ENCODE measurements at places on chromosomes 6 and 20.

DNA sequence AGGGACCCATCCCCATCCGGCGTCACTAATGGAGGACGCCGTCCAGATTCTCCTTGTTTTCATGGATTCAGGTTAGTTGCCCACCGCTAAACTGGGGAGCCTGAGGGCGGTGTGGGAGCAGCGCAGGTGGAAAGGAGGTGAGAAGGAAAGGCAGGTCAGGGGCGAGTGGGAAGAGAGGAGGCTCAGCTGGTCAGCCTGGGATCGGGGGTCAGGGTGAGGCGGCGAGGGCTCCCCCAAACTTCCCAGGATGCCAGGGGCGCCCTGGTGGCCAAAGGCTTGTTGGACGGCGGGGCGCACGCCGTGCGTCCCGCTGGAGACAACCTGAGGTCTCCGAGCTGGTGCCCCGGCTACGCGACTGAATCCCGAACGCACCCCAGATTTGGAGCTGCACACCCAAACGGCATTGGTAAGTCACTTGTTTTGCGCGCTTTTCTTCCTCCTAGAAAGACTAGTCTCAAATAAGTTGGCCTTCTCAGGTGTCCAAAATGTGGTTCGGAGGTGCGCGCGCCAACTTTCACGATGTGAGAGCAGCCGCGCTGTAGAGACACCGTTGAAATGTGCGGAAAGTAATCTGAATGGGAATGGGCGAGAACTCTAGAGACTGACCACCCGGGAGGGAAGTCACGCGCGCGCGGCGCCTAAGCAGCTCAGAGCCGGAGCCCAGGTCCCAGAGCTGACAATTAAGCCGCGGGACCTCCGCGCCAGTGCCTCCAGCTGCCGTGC lies 9.7 kb downstream of the GNAS-AS1 start:
- DNase-seq = no peak

- no peak for DNase-seq
Observed at GRCh38 chr6:120557554-120557953, 776.7 kb downstream of the TBC1D32 start.

GRCh38 chr6:51396583-51396982 lies 577.9 kb downstream of the TFAP2B start:
- no peak for DNase-seq

- DNase-seq = no peak
Observed at GRCh38 chr6:107237992-107238660, 122.8 kb upstream of the BEND3 start.

DNA sequence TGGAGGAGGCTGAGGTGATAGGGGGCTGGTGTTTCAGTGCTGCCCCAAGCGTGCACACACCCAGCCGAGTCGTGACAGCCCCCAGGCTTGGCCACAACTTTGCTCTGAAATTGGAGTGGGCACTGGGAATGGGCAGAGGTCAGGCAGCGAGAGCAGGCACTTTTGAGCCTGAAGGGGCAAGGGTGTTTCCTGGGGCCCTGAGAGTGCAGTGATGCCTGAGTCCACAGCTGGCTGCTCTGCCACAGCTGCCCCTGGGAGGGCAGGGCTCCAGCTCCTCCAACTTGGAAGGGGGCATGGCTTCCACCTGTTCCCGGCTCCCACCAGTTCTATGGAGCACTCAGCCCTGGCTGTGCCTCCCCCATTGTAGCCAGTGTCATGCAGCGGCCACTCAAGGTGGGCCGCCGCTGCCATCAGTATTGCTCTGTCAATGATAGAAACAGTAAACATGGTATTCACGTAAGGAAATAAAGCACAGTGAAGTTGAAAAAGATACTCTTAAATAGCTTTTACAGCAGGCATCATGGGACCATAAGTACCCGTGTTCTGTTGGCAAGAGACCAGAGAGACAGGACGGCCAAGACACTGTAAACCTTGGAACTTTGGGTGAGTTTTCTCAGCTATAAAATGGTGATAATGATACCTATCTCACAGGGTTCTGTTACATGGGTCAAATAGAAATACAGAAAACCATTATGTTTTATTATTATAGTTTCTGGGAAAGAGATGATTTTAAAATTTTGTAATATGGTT lies 108.9 kb downstream of the THEMIS start:
- DNase-seq = no peak

GRCh38 chr6:52529311-52529710 lies 47.5 kb downstream of the TRAM2 start:
- DNase-seq = no peak

- DNase-seq = no peak
Observed at GRCh38 chr20:54041336-54041735, 29.1 kb downstream of the BCAS1 start.

- no peak for DNase-seq
Observed at GRCh38 chr20:53937929-53938367, 132.4 kb downstream of the BCAS1 start.

- no peak for DNase-seq
Observed at GRCh38 chr20:2604506-2604835, 48.0 kb upstream of the NOP56 start.

DNA sequence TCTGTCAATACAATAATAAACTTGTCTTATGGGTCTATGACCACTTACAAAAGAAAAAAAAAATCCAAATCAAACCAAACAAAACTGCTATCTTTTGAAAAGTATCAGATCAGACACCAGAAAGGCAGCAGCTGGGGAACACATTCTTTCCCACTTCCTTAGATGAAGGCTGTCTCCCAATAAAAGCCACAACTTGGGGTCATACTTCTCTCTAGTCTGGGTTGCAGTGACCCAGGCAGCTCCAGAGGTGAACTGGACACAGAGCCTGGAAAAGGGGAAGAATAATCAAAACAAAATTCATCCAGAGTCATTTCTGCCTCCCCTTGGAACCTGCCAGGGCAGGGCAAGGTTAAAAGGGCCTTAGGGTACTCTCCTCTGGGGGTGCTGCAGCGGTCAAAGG lies 19.1 kb downstream of the ATXN1 start:
- no peak for DNase-seq

- DNase-seq = no peak
Observed at GRCh38 chr20:48332555-48332954, 495.2 kb downstream of the PREX1 start.

DNA sequence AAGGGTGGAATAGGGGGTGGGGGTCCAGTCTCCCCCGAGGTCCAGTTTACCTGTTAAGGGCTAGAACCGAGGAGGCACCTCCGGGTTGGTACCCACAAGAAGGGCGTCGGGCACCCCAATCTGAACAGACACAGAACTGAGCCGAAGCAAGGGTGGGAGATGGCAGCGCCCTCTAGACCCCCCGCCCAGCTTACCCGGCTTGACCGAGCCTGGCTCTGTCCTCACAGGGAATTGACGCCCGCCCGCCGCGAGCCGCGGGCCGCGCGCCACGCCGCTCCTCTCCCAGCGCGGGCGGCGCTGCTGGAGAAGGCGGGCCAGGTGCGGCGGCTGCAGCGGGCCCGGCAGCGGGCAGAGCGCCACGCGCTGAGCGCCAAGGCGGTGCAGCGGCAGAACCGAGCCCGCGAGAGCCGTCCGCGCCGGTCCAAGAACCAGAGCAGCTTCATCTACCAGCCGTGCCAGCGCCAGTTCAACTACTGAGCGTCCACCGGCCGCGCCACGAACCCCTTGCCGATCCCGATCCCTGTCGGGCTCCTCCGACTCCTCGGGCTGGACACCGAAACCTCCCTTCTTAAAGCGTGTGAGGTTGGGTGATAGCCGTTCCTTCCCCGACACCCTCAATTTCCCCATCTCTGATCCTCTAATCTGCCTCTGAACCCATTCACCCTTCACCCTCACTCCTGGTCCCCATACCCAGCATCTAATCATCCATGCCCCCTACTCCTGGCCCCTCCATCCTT lies 5.9 kb downstream of the TP53INP2 start:
- DNase-seq = no peak

GRCh38 chr20:18255526-18255925 lies 32.8 kb upstream of the ZNF133 start:
- DNase-seq = no peak

DNA sequence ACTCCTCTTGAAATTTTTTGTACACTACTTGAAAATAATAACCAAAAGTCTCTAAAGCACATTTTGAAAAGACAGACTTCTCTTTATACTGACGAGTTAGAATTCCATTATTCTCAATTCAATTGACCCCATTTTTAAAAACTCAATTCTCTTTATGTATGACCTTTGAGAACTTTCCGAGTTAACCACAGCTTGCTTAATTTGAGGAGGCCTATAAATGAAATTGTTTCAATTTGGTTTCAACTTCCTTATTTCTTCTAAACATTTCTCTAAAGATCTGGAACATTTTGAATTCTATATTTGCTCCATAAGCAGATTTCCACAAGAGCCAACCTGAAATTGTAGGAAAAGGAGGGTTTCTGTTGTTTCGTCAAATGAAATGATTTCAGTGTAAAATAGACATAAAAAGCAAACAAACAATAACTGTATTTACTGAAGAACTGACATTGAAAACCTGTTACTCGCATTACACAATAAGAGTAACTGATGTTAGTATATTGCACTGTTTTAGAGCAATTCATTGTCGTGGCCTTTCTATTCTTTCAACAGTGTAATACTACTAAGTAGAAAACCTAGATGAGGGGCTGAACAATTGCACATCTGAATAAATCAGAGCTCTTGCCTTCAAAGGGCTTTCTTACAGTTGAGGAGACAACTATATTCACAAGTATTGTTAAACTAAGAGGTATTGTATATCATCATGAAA lies 223.6 kb downstream of the HIVEP2 start:
- DNase-seq = no peak

- no peak for DNase-seq
Observed at GRCh38 chr6:108052706-108053105, 21.8 kb downstream of the OSTM1 start.

GRCh38 chr6:42029062-42029685 lies 21.1 kb upstream of the TAF8 start:
- DNase-seq = no peak

DNA sequence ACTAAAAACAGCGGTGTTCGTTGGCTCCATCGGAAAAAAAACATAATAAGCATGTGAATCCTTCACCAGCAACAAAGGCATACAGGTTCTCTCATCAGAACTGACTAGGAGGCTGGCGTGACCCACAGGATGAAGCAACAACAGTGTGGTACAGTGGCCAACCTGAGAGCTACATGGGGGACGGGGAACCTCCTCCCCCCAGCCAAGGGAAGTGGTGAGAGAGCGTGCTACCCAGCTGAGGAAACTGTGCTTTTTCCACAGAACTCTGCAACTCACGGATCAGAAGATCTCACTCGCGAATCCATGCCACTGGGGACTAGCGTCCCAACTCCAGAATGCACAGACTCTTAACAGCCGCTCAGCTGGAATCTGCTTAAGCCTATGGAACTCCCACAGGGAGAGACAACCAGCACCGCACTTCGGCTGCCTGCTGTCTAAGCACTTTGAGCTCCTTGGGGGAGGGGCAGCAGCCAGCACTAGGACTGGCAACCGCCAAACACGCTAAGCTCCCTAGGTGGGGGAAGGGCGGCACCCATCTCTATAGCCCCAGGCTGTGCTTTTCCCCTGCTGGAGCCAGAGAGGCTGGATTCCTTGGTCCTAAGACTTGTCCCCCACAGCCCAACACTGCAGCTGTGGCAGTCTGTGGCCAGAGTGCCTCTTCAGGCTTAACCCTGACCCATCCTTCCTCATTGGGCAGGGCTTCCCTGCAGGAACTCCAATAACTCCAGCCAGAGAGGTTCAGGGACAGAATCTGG lies 538.3 kb upstream of the BTBD3 start:
- no peak for DNase-seq

DNA sequence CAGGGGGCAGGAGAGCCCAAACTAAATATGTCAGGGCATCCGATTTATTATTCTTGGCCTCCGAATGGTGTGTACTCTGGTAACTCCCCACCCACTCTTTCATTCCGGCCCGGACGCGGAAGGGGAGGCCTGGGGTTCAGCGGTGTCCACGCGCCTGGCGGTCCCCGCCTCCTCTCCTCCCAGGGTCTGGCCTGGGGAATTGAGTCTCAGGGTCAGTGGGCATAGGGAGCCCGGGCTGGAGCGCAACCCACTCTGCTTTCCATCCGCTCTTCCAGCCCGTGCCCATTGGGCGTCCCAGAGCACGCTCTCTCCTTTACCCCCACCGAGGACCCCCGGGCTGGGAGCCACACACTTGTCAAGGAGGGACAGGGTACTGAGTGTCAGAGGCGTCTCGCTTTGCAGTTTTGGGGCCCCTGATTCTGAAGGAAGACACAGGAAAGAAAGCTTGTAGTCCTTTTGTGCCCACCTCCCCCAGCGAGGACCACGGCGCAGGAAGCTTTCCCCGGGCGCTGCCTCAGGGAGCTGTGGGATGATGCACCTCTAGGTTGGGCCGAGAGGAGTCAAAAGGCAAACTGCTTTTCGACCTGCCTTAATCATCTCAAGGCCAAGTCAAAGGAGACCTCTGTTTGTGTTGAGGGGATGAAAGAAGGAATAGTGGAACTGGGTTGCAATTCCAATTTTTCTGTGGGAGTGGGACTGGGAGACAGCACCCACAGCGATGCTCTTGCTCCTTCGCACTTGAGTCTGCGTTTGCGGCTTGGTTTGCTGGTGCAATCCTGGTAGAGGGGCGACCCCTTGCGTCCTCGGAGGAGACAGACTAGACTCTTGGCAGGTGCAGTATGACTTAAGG lies 2.5 kb downstream of the RSPO3 start:
- DNase-seq = no peak

DNA sequence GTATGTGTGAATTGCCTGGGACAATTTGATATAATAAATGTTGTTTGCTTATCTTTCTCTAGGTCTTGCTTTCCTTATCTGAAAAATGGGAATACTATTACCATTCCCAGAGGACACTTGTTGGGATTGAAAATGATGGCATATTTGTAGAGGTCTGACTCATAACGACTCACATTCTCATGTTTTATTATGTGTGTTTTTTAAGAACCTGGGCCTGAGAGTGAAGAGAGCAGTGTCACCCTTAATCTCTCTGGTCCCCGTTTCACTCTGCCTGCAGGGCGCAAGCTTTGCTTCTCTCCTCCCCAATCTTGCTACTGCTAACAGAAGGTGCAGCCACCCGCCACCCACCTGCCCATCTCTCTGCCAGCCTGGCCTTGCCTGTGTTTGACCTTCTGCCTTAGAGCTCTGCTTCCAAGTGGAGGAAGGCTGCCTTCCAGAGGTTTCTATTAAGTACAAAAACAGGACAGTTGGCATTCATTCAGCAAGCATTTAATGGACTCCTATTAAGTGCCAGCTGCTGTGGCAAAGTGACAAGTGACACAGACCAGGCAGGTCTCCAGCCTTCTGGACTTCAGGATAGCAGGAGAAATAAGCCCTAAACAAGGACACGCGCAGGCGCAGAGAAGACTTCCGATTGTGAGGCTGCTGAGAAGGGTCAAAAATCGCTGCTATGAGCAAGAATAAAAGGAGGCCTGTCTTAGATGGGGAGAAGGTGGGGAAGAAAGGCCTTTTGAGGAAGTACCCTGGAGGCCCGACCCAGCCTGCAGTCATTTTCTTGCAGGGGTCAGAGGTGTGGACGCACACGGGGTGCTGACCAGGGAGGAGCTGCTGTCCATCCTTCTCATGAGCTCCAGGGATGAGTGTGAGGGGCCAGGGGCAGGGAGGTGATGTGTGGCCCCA lies 112.5 kb downstream of the JPH2 start:
- peak; percentile 15 for DNase-seq

GRCh38 chr20:4087923-4088322 lies 72.6 kb upstream of the RNF24 start:
- no peak for DNase-seq

GRCh38 chr6:1267057-1267732 lies 44.7 kb upstream of the FOXQ1 start:
- DNase-seq = no peak
